EH (cell line): ENCODE measurements at places on chromosomes 3 and 15.

GRCh38 chr15:100206643-100207042, 135.1 kb downstream of the ADAMTS17 start:
- DNase-seq = no peak

GRCh38 chr15:33636958-33637357, 326.2 kb downstream of the RYR3 start:
- DNase-seq = no peak

DNA sequence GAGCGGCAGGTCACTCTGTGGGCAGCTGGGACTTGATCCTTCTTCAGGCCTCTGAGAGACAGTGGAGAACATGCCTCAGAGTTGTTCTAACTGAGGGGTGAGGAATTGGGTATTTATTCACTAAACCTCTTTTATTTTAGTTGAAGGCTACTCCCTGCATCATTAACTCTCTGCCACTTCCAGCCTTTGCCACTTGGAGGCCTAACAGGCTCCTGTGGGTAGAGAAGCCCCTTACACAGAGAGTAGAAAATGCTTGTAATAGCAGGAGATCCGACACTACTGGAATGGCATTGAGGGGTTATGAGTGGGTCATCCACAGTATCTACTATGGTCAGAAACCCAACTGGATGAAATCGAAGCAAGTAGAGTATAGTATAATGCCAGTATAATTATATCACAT, 81.7 kb downstream of the RYR3 start:
- DNase-seq = no peak

- DNase-seq = no peak
These were observed 76.1 kb upstream of the ATP11B start for GRCh38 chr3:182717216-182717615.

GRCh38 chr3:40290396-40290795, 19.1 kb upstream of the EIF1B start:
- DNase-seq = no peak

DNA sequence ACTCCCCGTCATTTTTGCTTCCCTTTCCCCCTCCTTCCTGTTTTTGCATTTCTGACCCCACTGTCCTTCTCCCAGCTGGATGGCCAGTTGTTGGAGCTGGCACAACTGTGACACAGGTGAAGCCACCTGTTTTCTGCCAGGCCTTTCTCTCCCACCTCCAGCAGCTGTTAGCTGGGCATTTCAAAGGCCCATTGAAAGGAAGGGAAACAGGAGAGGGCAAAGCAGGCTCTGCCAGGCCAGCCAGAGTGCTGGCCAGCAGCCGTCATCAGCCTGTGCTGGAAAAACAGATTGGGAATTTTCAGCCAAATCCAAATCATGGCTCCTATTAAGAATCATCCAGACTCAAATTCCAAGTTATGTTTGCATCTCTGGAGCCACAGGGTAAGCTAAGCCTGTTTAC, 155.2 kb upstream of the C2CD4B start:
- no peak for DNase-seq

- DNase-seq = peak; percentile 91
These were observed 14.2 kb downstream of the IQGAP1 start for GRCh38 chr15:90402223-90402622.

GRCh38 chr3:52220380-52221026, 4.9 kb downstream of the TLR9 start:
- DNase-seq = peak; percentile 77

DNA sequence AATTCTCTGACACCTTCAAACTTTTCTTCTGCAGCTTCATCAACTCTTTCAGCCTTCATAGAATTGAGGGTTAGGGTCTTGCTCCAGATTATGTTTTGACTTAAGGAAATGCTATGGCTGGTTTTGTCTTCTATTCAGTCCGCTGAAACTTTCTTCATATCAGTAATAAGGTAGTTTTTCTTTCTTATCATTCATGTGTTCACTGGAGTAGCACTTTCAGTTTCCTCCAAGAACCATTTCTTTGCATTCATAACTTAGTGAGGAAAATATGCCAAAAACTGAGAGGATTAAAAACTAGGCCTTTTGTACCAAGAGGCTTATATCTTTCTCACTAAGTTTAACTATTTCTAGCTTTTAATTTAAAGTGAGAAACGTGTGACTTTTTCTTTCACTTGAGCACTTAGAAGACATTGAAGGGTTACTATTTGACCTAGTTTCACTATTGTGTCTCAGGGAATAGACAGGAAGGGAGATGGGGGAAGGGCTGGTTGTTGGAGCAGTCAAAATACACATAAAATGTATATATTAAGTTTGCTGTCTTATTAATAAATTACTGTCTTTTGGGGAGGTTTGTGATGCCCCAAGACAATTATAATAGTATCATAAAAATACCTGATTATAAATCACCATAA, 1110.1 kb downstream of the TBL1XR1 start:
- no peak for DNase-seq

DNA sequence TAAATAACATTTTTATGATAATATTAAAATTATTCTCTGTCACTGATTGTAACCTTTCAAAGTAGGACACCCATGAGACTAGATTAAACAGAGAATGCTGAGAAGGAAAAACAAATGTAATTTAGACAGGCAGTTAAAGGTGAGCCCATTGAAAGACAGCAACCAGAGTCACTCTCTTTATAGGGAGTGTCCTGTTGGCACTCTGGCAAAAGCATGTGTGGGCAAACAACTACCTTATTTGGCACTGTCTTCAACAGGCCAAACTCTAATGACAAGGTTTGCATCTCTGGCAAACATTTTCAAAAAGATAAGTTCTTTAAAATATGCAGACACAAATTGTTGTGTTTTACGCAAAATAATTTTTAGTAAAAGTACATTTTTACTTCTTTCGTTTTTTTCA, 29.8 kb downstream of the NFKBIZ start:
- DNase-seq = no peak

GRCh38 chr3:197354568-197355001, 56.2 kb upstream of the DLG1 start:
- peak; percentile 58 for DNase-seq

DNA sequence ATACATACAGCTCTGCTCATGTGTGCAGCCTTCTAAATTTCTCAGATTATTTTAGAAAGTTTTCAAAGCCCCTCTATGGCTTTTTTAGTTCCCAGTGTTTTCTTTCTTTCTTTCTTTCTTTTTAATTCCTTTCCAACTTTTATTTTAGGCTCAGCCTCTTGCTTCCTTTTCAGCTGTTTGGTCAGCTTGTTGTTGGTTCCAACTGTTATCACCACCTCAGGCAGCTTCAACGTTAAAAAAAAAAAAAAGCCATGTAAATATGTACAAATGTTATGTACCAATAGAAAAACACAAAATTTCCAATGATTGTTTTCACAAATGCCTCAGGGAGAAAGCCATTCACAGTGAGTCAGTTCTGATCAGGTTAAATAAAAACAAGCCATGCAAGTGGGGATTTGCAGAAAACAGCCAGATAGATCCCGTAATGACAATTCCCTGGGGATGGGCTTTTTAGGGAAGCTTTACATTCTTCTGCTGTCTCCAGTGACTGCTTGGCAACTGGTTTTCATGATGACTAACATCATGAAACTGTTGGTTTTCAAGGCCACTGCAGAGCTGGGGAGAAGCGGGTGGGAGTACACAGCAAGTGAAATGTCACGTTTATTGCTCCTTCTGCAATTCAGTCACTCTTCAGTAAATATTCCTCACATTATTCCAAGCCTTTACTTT, 908.4 kb downstream of the EPHA3 start:
- DNase-seq = no peak

- no peak for DNase-seq
These were observed 57.1 kb upstream of the CMTM8 start for GRCh38 chr3:32181365-32181764.

GRCh38 chr3:152267831-152268554, 736 bp upstream of the MBNL1 start:
- DNase-seq = peak; percentile 64

GRCh38 chr15:33757516-33758232, 210.6 kb upstream of the CHRM5 start:
- no peak for DNase-seq

- DNase-seq = peak; percentile 93
These were observed 200.5 kb upstream of the LRTM1 start for GRCh38 chr3:55128225-55128823.

DNA sequence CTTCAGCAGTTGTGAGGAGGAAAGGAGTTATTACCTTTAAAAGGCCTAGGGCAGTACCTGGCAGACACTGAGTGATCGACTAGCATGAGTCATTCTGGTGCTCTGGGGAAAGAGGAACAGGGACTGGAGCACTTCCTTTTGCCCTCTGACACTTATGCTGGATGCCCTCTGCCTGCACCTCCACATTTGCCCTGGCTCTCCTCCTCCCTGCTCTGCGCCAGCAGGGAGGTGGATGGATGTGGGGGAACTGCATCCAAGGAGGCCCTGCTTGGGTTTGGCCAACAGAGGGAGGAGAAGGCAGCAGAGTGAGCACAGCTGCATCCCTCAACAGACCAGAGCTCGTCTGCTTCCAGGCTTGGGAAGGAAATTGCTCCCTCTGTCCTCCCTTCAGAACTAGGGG, 75.0 kb downstream of the SEMA5B start:
- DNase-seq = no peak

DNA sequence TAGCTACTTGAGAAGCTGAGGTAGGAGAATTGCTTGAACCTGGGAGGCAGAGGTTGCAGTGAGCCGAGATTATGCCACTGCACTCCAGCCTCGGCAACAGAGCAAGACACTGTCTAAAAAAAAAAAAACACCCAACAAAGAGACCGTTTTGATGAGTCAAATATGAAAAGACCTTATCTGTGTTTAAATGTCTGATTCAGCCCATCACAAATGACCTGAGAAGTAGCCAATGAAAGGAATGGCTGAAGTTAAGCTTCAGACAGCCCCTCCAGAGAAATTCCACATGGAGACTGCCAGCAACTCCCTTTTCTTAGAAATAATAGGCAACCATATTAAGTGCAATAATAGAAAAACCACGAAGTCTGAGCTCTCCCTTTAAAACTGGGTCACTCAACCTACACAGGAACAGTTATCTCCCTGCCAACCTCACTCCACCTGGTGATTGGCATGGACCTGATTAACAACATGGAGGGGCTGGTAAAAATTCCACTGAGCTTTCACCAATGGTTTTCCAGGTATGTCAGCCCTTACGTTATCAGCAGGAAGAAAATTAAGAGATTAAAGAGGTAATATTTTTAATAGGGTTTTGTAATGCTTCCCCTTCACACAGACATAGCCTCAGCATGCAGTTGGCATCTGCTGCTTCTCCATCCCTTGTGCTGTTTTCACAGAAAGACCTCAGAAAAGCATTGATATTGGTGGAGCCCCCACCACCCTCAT, 238.1 kb upstream of the STT3B start:
- DNase-seq = no peak

DNA sequence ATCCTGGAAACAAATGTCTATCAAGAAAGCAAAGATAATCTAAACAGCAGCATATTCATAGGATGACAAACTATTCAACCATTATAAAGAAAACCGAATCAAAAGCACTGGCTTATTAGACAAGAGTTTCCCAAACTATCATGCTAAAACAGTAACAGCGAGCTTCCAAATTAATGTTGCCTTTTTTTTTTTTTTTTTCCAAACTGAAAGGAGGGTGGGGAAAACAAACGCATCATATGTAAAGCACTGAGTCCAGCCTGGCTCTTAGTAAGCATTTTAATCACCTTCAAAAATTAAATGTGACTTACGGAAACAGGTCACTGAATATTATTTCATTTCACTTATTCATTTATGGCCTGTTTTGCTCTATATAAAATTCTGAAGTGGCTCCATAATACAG, 2.3 kb downstream of the TJP1 start:
- DNase-seq = no peak

DNA sequence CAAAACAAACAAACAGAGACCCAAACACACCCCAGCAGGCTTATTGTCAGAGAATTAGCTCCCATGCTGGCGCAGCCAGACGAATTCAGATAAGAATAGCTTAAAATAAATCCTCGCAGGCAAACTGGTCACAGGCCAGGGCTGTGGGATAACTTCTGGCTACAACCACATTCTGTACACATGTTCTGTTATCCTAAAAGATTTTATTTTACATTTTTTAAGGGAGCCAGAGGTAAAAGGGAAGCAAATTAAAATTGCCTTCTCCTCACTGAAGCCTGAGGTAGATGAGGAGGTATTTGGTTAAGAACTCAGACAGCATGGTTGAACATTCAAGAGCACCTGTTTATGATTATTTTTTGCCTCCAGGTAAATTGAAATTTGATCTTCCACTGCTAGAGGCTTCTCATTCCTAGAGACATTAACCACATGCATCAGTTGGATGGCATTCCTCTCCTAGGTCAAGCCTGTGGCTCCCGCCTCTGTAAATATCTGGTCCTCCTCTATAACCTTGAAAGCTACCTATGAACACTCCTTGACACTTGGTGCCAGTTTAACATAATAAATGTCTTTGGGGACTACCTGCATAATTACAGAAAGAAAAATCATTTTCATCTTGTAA, 190.3 kb downstream of the SATB1 start:
- no peak for DNase-seq

DNA sequence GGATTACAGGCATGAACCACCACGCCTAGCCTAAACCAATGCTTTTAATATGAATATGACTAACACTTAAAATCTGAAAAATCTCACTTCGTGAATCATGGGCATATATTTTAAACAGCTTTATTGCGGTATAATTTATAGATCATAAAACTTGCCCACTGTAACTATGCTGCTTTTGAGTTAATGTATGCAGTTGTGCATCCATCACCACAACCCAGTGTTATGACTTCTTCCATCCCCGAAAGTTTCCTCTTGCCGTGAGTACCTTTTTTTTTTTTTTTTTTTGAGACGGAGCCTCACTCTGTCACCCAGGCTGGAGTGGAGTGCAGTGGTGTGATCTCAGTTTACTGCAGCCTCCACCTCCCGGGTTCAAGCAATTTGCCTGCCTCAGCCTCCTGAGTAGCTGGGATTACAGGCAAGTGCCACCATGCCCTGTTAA, 7.1 kb downstream of the KAT2B start:
- DNase-seq = no peak

GRCh38 chr3:179147514-179147872, 664 bp upstream of the PIK3CA start:
- no peak for DNase-seq

- no peak for DNase-seq
These were observed 115.2 kb downstream of the ANO10 start for GRCh38 chr3:43506644-43507043.

DNA sequence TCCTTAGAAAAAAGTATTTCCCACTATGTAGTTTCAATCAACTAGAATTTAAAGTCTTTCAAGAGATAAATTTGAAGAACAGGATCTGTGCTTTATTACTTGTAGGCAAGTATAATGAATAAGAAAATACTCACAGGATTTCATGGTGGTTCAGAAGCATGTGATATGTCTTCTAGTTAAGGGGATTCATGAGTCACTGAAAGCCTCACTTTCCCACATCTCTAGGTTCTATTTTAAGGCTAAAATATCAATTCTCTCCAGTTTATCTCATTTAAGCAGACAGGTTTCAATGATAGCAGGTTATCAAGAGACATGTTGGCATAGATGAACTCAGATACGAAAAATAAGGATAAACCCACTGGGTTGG, 437.8 kb upstream of the BCHE start:
- no peak for DNase-seq

GRCh38 chr3:156317462-156318074, 197.2 kb downstream of the KCNAB1 start:
- DNase-seq = peak; percentile 64

GRCh38 chr3:20160230-20160629, 25.8 kb downstream of the SGO1 start:
- no peak for DNase-seq
